ENCODE measurements at places on chromosomes 5 and 9.

DNA sequence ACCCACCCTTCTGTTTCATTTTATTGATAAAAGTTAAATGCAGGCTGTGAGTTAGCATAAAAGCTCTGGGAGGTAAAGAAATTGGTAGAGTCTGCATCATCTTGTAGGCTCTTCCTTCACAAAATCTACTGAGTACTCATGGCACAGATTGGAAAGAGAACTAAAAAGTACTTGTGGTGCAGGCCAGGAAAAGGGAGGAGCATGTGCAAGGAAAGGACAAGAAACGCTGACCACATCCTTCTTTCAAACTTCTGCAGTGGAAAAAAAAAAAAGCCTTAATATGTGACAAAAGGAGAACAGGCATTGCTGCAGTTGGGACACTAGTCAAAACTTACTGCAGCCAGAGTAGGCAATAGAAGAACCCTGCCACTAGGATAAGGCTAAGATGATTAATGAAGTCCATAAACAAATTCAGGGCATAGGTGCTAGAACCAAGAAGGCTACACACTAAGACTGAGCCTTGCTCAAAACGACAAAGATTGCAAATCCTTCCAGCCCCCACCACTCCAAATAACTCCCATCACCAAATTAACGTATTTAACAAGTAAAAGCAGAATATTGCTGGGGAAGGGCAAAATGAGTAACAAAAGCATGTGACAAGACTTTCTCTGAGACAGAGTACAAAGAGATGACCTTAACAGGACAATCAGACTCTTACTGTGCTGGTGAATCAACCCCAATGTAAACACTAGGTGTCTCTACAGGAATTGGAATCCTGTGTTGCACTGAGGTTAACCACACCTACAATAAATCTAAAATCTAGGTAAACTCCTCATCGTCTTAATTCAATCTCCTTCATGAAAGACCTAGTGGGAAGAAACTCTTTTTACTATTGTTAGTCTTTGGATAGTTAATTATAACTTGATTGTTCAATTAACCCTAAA is 1024.8 kb downstream of the TLE1 start:
- no peak for DNase-seq

- DNase-seq = no peak
Observed at GRCh38 chr5:14339468-14339867, 196.3 kb downstream of the TRIO start.

DNA sequence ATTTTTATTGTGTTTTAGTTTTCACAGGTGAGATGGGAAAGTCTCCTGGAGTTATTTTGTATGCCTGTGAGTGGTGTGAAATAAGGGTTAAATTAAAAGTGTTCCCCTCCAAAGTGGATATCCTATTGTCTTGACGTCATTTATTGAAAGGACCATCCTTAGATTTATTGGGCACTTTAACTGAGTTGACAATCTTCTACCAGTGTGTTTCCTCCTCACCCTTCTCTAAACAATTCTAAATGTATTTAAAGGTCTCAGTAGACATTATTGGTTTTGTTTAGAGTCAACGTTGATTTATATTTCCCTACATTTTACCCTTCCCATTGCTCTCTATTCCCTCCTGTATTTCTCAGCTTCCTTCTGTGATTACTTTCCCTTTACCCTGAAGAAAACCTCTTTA is 40.8 kb downstream of the PRRC1 start:
- DNase-seq = no peak

DNA sequence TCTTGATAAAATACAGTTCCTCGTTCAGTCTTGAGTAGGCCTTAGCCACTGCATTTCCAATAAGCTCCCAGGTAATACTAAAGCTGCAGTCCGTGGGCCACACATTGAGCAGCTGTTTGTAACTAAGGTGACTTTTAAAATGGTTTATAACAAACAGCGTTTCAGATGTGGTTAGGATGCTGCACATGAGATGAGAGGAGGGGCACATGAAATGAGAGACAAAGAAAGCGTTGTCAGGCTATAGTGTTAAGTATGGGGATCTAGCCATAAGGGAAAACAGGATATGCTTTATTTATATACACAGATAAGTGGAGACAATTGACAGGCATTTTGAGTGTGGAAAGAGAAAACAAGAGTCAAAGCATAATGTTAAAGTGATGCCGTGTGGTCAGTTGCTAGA is 89.9 kb downstream of the PAM start:
- no peak for DNase-seq

DNA sequence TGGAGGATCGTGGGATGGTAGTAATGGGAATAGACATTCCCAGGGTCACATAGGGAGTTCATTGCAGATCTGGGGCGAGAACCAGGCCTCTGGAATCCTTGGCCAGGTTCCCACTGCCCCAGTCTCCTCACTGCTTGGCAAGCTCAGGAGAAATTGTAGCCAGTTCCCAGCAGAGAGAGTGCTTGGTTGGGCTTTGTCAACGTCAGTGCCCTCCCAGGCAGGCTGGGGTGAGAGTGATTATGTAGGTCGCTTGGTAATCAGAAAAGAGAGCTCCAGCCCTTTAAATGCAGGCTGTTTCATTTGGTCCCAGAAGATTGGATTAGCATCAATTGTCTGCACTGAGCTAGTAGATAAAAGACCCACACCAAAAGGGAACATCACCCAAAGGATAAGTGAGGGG is 51.8 kb upstream of the GALNT10 start:
- DNase-seq = no peak

DNA sequence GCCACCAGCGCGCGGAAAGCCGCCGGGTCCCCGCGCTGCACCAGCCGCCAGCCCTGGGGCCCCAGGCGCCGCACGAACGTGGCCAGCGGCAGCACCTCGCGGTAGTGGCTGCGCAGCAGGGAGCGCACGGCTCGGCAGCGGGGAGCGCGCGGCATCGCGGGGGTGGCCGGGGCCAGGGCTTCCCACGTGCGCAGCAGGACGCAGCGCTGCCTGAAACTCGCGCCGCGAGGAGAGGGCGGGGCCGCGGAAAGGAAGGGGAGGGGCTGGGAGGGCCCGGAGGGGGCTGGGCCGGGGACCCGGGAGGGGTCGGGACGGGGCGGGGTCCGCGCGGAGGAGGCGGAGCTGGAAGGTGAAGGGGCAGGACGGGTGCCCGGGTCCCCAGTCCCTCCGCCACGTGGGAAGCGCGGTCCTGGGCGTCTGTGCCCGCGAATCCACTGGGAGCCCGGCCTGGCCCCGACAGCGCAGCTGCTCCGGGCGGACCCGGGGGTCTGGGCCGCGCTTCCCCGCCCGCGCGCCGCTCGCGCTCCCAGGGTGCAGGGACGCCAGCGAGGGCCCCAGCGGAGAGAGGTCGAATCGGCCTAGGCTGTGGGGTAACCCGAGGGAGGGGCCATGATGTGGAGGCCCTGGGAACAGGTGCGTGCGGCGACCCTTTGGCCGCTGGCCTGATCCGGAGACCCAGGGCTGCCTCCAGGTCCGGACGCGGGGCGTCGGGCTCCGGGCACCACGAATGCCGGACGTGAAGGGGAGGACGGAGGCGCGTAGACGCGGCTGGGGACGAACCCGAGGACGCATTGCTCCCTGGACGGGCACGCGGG is at the start of gene TERT:
Gene TERT (minus strand): TSS at position 234 of the 815 bp plus-strand sequence. CDS start 79 bp downstream, at position 155.
- peak; percentile 83 for DNase-seq

DNA sequence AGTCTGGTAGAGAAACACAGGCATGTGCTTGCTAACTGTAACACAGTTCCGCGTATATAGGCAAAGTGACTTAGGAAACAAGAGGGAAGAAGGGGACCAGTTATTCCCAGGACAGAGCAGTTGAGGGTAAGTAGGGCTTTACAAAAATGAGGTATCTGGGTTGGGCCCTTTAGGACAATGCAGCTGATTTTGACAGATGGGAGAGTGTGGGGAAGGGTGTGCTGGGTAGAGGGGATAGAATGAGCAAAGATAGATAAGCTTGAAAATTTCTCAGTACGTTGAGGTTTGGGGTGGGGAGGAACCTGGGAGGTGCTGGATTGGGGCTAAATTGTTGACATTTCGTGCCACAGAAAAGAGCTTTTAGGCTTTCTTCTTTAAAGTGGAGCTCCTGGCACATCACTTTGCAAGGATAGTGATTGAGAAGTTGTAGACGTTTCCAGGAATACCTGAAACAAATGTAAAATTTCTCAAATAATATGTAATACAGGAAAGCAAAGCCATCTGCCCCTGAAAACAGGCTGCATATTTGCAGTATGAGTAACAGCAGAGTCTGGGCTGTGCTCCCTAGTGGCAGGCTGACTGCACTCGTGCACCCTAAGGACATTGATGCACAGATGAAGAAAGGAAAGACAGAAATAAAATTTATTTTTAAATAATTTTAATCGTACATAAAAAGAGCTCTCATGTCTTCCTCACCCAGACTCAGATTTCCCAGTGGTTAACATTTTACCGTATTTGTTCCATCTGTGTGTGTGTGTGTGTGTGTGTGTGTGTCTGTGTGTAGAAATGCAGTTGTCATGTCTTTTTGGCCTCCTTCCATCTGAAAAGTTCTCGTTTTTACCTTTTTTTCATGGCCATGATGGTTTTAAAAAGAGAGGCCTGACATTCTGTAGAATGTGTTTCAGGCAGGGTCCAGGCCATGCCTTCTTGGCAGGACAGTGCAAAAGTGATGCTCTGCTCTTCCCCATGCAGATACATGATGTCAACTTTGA is 144.9 kb upstream of the DMRT1 start:
- no peak for DNase-seq

GRCh38 chr5:130126746-130127145 is 222.5 kb downstream of the CHSY3 start:
- DNase-seq = no peak

GRCh38 chr5:75610201-75610600 is 1.1 kb upstream of the ANKDD1B start:
- no peak for DNase-seq

DNA sequence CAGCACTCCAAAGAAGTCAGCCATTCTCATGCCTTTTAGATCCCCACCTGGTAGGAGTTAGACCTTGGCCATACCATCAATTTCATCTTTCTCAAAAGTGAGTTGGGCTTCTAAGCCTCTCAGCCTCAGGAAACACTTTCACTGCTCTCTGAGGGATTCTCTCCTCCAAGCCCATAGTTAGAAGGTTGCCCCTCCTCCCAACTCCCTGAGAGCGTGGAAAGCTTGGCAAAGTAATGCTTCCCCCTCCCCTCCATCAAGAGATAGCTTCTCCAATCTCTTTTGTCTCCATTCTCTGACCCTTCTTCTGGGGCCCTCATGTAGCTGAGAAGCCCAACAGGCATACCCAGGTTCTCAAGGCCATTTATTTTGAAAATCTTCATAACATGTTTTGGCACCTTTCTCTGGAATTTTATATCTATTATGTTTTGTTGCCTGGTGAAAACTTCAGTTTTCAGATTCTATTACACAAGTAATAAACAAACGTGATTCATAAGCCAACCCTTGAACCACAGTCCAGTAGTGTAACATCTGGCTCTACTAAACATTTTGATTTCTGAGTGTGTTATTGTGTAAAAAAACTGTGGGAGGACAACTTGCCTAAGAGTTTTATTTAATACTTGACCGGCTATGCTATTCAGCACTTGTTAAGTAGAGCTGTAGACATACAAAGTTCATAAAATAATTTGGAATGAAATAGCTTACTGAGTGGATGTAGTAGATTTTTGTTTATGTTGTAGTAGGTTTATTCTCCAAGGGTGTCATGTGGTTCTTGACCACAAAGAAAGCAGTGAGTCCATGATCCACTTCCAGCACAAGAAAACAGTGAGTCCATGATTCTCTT is 17.1 kb downstream of the LVRN start:
- DNase-seq = no peak

GRCh38 chr9:133449760-133450159 is 10.0 kb upstream of the CACFD1 start:
- DNase-seq = no peak

Measured in stimulated activated CD4-positive, alpha-beta T cell treated with anti-CD3 and anti-CD28 coated beads, Interleukin-1b, Interleukin-23, amount 100 ng/mL, for 48 hours (primary cell).